Esophagus mucosa (tissue), 1 donor: ENCODE measurements at places on chromosomes 2 and 18.
A peak's percentile ranks its signal among the peaks of the same experiment; 100 is the strongest.

DNA sequence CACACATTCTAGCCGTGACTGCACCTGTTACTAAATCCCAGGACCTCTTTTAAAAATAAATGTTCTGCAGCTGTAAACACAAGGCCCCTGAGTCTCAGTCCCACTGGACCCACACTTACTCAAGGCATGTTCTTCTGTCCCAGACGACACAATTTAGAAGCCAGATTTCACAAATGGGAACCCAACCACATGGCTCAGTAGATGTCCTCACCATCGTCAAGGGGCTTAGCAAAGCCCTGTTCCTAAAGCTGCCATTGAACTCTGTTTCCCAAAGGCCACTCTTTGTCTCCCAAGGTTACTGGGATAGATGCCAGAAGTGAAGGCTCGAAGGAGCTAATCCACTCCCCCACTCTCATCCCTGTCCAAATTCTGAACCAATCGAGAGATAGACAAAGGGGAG, 301.0 kb downstream of the GALR1 start:
- no peak for ATAC-seq

DNA sequence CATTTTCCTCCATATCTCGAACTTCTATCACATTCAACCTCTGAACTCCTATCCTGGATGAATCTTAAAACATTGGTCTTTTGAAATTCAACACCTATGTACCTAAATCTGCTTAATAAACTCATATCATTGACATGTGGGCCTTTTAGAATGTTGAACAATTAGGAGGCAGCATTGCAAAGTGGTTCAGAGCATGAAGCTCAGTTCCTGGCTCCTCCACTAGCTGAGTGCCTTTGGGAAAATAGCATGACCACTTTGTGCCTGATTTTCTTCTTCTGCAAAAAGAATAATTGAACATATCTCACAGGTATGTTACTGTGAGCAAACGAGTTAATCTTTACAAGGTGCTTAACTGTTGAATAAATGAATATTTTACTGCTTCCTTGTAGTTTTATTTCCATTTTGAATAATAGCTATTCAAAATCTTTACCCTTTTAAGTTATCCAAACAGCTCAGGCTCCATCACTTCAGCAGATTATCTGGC, 14.3 kb upstream of the ITPRID2 start:
- ATAC-seq: no peak

- ATAC-seq: no peak
Observed at GRCh38 chr2:9741110-9741509, 102.2 kb upstream of the TAF1B start.

DNA sequence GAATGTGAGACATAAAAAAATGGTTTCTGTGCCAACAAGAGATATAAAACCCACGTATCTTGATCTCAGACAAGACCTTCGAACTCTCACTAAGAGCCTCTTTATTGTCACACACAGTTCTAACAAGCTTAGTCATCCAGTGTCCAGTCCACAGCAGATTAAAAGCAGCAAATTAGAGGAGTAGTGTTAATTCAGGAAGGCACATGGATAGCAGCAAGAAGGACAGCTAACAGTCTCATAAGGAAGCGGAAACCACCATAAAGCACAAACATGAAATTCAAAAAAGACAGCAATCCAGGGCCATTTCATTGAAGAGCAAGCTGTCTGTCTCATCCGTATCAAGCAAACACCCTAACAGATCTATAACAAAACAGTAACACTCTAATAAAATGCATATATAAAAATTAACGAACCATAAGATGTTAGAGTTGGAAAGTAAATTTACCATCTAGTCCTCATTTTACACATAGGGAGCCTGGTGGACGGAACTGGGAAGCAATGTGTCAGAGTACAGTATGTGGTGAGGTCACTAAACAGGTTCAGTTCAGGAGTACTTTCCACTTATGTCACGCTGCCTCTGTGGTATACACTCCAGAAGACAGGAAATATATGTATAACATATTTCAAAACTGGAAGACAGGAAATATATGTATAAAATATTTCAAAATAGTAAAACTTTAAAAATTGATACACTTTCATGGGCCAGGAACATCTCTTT, 18.3 kb downstream of the AAK1 start:
- peak; percentile 53 for ATAC-seq

DNA sequence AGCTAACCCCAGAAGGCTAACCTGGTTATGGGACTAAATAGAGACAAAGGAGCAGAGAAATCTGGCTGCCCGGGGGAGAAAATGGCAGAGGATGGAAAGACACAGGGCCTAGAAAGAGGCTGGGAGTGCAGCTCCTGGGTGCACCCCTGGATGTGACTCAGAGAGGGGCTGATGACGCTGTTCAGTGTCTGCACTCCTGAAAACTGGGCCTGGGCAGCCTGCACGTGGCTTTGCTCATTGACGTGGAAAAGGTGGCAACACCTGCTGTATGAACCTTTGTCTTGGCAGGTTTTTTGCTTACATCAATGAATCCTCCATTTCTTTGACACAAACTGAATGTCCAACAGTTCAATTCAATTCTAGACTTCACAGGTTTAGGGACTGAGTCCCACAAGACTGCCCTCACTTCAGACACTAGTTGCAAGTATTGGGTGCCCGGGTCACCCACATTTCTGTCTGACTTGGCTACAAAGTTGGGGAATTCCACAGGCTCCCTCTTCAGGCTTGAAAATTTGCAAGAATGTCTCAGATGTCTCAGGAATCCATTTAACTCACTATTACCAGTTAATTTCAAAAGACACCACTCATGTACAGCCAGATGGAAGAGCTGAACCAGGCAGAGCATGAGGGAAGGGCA, 47.3 kb upstream of the PUM2 start:
- ATAC-seq: no peak

GRCh38 chr2:20478961-20479360, 32.1 kb downstream of the RHOB start:
- no peak for ATAC-seq
